ENCODE measurements at places on chromosomes 7 and 10.

DNA sequence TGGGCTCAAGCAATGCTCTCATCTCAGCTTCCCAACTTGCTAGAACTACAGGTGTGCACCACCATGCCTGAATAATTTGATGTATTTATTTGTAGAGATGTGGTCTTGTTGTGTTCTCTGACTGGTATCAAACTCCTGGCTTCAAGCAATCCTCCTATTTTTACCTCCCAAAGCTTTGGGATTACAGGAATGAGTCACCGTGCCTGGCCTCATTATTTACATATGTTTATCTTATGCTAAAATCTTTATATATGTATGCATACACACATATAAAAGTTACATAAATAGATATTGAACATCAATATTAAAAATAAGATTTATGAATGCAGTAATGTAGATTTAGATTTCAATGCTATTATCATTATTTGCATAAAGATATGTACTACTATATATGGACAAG, 1634.5 kb upstream of the LRRTM3 start:
- no peaks in the 10 kb centered on the region for H3K27me3 ChIP-seq
- H3K36me3 ChIP-seq: no peaks in the 10 kb centered on the region
- no peak for DNase-seq
- no peak overlapping the region for H3K27ac ChIP-seq
- no peak overlapping the region for H3K4me3 ChIP-seq

DNA sequence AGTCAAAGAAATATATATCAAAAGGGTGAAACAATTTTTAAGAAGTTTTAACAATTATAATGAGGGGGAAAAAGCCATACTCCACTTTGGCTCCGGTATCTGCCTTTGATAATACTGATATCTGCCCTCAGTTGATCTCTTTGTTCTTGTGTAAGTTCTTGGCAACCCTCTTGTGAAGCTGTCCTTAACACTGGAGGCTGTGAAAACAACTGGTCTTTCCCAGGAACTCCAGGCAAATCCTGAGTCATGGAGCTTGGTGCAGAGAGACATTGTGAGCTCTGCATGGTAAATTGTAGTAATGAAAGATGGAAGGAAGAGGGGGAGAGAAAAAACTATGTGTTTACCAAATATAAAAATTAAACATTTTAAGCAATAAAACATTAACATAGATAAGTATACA, 11.9 kb upstream of the ERVW-1 start:
- H3K27me3 ChIP-seq: no peaks in the 10 kb centered on the region
- no peaks in the 10 kb centered on the region for H3K4me1 ChIP-seq
- no peak overlapping the region for H3K27ac ChIP-seq
- no peak for DNase-seq
- no peak overlapping the region for H3K4me3 ChIP-seq

DNA sequence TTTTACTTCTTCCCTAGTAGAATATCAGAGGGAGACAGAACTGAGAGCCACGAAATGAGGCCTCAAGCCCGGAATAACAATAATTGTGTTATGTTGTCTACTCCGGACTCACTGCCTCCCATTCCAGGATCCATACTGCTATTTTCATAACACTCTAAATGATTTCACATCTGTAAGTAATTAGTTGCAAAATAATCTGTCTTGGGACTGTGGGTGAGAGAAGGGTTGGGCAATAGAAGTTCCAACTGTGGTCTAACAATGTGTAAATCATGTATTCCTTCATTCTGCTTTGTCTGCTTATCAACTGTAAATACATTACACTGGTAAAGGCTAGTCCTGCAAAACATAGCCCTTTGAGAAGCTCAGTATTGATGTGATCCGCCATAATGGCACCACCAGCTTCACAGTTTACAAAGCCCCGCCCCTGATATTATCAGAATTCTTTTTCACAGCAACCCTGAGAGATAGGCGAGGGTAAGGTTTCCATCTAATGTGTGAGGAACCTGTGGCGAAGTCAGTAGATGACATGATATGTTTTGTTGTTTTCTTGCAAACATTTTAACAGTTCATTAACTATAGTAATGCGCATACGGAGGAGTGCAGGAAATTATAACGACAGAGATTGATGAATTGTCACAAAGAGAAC, 265.7 kb upstream of the BMPER start:
- no peaks in the 10 kb centered on the region for H3K36me3 ChIP-seq
- no peak for DNase-seq
- H3K4me1 ChIP-seq: peaks cover 3% of the 10 kb centered on the region
- H3K4me3 ChIP-seq: no peak overlapping the region
- H3K27me3 ChIP-seq: no peaks in the 10 kb centered on the region

DNA sequence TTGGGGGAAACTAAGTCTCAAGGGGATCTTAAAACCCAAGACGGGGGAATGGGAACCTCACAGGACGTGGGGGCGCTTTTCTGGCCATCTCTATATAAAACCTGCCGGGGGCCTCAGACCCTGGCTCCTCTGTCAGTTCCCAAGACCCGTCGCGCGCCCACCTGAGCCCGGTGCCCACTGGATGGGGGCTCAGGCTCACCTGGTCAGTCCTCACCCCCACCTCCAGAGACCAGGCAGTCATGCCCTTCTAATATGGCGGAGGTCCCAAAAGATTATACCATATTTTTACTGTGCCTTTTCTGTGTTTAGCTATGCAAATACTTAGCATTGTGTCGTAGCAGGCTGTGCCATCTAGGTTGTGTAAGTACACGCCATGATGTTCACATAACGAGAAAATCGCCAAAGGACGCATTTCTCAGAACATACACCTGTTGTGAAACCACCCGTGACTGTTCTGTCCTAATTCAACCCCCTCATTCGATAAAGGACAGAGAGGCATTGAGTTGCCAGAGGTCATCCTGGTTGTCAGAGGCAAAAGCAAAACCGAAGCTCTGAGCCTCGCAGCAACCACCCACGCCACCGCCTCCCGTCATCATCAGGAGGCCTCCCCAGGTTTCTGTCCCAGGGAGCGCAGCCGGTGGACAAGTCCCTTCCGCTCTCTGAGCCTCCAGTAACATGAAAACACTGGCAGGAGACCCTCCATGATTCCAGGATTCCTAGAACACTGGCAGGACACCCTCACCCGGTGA, 28.9 kb downstream of the OAT start:
- no peak for DNase-seq
- H3K27ac ChIP-seq: no peak overlapping the region
- peak overlapping the region; percentile 33 for H3K4me3 ChIP-seq
- no peaks in the 10 kb centered on the region for H3K36me3 ChIP-seq
- peaks cover 2% of the 10 kb centered on the region for H3K4me1 ChIP-seq

GRCh38 chr10:60348982-60349381, 40.7 kb downstream of the ANK3 start:
- no peak overlapping the region for H3K4me3 ChIP-seq
- DNase-seq: no peak
- H3K36me3 ChIP-seq: no peaks in the 10 kb centered on the region
- no peak overlapping the region for H3K27ac ChIP-seq
- peaks cover 13% of the 10 kb centered on the region for H3K4me1 ChIP-seq
- H3K27me3 ChIP-seq: no peaks in the 10 kb centered on the region

GRCh38 chr10:4596951-4597350, 229.1 kb upstream of the AKR1E2 start:
- no peak overlapping the region for H3K27ac ChIP-seq
- H3K4me1 ChIP-seq: no peaks in the 10 kb centered on the region
- no peak for DNase-seq
- no peaks in the 10 kb centered on the region for H3K36me3 ChIP-seq

- H3K27me3 ChIP-seq: no peaks in the 10 kb centered on the region
- no peak overlapping the region for H3K4me3 ChIP-seq
- no peak for DNase-seq
- no peak overlapping the region for H3K27ac ChIP-seq
- H3K4me1 ChIP-seq: no peaks in the 10 kb centered on the region
- H3K36me3 ChIP-seq: no peaks in the 10 kb centered on the region
These were observed 275.8 kb downstream of the SEMA3D start for GRCh38 chr7:84911077-84911476.

GRCh38 chr10:91974960-91975359, 51.4 kb downstream of the BTAF1 start:
- DNase-seq: no peak
- no peak overlapping the region for H3K27ac ChIP-seq
- H3K36me3 ChIP-seq: peaks cover 32% of the 10 kb centered on the region
- no peaks in the 10 kb centered on the region for H3K4me1 ChIP-seq
